ENCODE measurements at places on chromosomes 4 and X.

- DNase-seq = no peak
Observed at GRCh38 chr4:165462009-165462408, 83.2 kb downstream of the CPE start.

GRCh38 chrX:150680974-150681373 is 12.2 kb upstream of the MTMR1 start:
- peak; percentile 15 for DNase-seq

- peak; percentile 38 for DNase-seq
Observed at GRCh38 chr4:118280501-118281218, 72.1 kb downstream of the PRSS12 start.

- DNase-seq = no peak
Observed at GRCh38 chr4:37365888-37366287, 121.3 kb downstream of the NWD2 start.

GRCh38 chr4:76011018-76011670 is 3.8 kb upstream of the CXCL9 start:
- no peak for DNase-seq

DNA sequence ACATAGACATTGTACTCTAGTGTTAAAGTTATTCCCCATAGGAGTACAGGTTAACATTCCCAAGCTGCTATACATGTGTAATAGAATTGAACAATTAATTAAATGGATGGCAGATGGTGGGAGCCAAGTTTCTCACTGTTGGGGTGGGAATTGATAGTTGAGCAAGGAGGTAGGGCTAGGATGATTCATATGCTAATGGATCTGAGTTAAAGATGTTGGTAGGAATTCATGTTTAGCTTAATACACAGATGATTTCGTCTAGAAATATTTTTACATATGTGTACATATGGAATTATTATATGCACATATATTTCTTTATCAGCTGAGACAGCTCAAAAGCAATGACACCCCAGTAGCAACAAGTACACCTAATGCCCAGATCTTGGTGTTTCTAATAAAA is 26.1 kb upstream of the PAPSS1 start:
- no peak for DNase-seq

GRCh38 chr4:142404191-142404611 is 441.9 kb downstream of the INPP4B start:
- no peak for DNase-seq

- peak; percentile 61 for DNase-seq
Observed at GRCh38 chr4:78939667-78940008, 400 bp upstream of the PAQR3 start.

DNA sequence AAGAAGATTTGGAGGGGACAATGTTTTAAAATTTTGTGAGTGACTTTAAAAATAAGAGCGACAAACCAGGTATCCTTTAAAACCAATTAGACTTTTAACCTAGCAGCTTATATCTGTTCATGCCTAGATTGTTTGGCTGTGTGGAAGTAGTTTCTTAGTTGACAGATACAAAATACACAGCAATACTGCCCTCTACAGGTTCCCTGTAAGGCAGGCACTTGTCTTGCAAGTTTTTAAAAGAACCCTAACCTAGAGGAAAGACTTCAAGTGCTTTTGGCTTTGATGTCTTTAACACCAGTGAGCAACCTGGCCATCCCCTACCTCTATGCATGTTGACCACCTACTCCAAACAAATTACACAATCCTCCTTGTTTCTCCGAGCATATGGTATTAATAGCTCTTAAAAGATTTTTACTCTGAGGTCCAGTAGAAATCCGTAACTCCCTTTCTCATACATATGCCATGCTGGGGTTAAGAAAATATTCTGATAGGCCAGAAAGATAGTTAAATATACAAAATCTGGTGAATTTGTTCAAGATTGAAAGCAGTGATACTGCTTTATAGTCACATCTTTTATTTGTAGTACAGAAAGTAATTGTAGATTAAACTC is 273.0 kb downstream of the ARHGAP24 start:
- DNase-seq = peak; percentile 7

DNA sequence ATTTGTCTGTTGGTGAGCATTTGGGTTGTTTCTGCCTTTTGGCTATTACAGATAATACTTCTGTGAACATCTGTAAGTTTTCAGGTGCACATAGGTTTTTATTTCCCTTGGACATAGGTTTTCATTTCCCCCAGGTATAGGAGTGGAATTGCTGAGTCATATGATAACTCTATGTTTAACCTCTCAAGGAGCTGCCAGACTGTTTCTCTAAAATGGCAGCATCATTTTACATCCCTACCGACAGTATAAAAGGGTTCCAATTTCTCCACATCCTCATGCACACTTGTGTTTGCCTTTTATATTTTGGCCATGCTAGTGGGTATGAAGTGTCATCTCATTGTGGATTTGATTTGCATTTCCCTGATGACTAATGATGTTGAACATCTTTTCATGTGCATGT is 53.5 kb downstream of the TMEM164 start:
- DNase-seq = no peak

DNA sequence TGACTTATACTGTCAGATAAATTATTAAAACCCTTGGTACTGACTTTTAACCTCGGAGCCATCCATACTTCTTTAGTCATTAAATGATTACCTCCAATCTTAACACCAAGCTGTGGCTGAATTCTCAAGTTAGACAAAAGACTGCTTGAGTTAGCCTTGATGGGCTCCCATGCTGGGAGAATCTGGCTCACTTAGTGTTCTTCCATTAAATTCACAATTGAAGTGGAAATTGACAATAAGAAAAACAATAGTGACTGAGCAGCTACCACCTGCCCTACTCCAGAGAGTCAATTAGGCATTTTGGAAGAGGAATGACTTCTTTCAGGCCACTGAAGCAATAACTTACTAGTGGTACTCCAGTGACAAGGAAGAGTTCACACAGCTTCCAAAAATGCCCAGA is 503.0 kb upstream of the CPXCR1 start:
- no peak for DNase-seq

DNA sequence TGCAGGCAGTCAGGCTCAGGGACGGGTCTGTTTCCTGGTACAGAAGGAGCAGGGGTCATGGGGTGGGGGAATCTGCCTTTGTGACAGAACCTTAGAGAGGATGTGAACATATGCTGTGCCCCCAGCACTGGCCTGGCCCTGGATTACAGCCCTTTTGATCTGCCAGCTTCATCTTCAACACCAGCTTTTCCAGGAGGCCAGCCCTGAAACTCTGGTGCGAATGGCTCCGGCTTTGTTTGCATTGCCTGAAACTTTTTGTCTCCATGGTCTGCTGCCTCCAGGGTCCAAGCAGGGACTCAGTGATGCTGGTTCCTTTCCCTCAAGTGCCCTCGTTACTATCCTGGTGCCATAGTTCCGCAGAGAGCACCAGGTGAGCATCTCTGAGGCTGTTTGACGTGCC is 2.1 kb downstream of the CNGA2 start:
- no peak for DNase-seq

- DNase-seq = no peak
Observed at GRCh38 chrX:90012395-90012794, 90.7 kb downstream of the TGIF2LX start.

DNA sequence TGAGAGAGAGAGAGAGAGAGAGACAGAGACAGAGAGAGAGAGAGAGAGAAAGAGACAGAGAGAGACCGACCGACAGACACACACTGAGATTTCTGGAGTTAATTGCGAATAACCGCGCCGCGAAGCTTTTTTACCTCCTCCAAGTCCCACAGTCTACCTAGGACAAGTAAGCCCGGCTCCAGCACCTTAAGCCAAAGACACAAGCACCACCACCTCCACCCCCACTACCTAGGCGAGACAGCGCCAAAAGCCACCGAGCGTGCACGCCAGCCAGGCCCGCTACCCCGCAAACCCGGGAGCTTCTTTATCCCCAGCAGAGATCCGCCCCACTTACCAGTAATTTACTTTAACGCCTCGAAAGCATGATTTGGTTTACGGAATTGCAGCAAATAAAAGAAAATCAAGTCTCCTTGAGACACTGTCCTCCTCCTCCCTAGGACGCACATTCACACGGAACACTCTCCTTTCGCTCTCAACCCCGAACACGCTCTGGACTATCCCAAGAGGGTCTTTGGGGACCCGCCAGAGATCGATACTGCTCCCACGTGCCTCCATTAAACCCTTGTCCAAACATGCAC is 649.6 kb upstream of the DIPK2B start:
- DNase-seq = peak; percentile 44

DNA sequence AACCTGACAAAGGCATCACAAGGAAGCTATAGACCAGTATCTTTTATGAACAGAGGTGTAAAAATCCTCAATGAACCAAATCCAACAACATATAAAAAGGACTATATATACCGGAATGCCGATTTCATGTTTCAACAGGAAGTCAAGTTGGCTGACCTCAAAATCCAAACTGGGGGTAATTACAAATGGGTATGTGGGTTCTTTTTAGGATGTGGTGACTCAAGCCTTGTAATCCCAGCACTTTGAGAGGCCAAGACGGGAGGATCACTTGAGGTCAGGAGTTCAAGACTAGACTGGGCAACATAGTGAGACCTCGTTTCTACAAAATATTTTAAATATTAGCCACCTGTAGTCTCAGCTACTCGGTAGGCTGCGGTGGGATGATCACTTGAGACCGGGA is 10.4 kb downstream of the PRSS48 start:
- DNase-seq = no peak

- no peak for DNase-seq
Observed at GRCh38 chrX:83829874-83830273, 31.1 kb upstream of the CYLC1 start.

- DNase-seq = no peak
Observed at GRCh38 chr4:143337600-143338287, 1.1 kb downstream of the GAB1 start.

DNA sequence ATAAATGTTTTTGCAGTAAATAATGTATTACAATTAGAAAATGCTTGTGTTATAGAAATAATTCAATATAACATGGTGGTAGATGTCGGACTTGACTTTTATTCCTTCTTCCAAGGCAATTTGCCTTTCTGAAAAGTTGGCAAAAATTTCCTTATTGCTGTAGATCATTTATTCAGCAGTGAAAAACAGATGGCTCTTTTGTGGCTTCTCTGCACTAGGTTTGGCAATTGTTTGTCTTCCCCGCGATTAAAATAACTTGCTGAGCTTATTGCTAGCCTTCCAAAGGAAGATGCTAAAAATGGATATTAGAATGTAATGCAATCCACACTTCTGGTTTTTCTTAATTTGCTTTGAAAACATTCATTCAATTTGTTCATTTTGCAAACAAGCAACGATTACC is 1977.9 kb upstream of the ADGRL3 start:
- DNase-seq = no peak

DNA sequence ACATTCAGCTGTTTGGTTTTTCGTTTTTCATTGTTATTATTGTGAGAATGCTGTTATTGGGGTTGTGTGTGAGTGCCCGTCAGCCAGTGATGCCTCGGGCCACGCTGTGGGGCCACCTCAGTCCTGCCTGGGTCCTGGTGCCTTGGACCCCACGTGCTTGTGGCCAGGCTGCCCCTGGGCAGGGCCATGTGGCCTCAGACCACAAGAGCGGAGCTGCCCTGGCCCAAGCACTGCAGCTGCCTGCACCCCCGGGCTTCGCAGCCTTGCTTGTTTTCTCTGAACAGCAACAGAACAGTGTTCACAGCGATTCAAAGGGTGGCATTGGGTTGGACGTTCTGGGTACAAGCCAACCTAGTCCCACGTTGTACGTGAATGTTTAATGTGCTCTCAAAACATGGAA is 56.9 kb downstream of the CPLX1 start:
- no peak for DNase-seq

DNA sequence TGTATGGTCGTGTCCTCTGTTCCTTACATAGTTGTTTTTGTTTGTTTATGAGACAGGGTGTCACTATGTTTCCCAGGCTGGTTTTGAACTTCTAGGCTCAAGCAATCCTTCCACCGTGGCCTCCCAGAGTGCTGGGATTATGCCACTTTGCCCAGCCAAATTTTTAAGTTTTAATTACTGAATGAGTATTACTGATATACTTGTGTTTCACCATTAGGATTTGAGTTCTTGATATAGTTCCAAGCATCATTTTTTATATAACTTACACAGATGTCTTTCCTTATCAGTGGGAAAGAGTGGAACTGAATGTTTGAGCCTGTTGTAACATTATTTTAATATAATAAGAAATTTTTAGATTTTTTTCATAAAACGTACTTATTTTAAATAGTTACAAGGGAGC is 20.4 kb downstream of the TMEM165 start:
- no peak for DNase-seq

- DNase-seq = no peak
Observed at GRCh38 chr4:827209-828081, 1.5 kb upstream of the CPLX1 start.

Data from NCI-H146 (cell line).